Left colon (tissue), 2 donors: ENCODE measurements at places on chromosomes 16 and 17. TPM values are rescaled to one million over a fixed set of nuclear protein-coding genes. Genes with fewer than 3 reads are reported as not detected.

Gene UTS2R
- total RNA-seq = not detected

DNA sequence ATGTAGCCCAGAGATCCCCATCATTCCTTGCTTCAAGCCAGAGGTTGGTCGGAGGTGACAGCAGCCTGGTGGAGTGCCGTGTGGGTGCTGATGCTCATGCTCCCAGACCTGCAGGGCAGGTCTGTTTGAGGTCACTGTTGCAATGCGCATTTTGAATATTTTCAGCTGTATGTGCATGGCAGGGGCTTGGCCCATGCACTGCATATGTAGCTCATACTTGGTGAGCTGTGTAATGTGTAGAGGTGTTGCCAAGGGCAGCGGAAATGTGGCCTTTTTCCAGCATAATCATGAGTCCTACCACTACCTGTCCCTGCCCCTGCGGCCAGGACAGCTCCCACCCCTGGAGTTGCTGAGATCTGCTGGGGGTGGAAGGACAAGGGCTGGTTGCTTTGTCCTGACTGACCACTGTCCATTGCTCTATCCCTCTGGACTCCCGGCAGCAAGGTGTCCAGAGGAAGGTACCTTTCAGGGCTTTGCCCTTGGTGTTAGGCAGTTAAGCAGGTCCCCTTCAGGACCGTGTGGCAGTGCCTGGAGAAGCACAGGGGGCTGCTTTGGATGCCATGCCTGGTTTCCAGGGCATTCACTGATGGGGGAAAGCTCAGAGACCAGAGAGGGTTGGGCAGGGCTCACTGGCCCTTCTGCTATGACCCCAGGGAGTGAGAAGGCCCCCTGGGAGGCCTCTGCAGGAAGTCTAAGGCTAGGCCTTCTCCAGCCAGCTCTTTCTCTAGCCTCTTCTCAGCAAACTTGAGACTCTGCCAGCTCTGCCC lies 215.2 kb downstream of the NTN1 start:
- no peak for DNase-seq

GRCh38 chr16:69474408-69474807 lies 50.0 kb downstream of the CYB5B start:
- DNase-seq = no peak

DNA sequence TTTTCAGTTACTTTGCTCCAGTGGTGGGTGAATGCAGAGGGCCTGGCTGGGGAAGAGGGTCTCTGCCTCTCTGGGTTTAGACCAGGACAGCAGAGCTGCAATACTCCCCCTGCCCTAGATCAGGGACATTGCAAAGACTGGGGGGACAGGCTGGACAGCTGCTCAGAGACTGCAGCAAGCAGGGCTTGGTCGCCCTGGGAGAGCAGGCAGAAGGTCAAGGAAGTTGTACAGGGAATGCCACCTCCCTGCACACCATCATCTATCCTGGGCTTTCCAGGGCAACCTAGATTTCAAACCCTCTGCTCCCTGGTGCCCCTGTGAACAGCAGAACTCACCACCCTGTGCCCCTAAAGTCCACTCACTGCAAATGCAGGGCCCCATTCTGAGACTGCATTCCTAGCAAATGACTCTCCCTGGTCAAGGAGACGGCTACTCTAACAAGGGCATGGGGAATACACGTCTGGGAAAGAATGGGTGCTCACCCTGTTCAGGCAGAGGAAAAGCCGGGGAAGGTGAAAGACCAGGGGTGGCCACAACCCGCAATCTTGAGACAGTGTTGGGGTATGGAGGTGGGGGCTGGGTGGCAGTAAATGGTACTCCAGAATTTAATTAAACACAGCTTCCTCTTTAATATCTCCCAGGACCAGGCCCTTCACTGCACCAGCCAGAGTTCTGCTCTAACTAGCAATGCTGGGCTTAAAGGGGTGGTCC lies 1.0 kb downstream of the KIFC3 start:
- DNase-seq = no peak

DNA sequence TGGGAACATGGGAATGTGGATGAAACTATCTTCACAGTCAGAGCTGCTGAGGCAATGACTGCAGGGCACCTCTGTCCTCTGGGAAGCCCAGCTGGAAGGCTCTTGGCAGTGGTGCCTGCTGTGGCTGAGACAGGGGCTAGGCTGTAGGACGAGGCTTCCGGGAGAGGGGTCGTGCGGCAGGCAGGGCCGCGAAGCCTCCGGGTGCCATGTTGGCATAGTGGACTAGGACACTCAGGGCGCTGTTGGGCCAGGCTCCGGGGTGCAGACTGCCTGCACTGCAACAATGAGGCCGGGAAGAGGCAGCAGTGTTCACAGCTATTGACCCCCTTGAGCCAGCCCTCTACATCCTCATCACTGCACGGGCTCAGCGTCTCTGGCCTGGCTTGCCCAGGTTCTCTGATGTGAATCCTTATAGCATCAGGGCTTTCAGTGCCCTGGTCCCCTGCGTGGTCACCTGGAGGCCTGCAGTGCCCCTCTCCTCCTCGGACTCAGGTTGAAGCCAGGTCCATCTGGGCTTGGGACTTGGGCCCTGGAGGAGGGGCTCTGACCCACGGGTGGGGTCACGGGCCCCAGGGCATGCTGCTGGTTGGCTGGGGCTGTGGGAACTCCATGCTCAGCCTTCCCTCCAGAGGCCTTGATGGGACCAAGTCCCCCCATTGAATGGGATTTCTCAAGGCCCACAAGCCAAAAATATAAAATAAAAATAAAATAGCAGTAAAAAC lies 91.6 kb downstream of the TNFRSF13B start:
- DNase-seq = no peak

Gene ADGRG3
- total RNA-seq = 0.98 TPM

Gene TMEM235
- total RNA-seq = not detected

Gene CLEC3A
- total RNA-seq = not detected

Gene OTOP2
- 70.3 TPM for total RNA-seq

Gene CX3CL1
- total RNA-seq = 2.9 TPM

DNA sequence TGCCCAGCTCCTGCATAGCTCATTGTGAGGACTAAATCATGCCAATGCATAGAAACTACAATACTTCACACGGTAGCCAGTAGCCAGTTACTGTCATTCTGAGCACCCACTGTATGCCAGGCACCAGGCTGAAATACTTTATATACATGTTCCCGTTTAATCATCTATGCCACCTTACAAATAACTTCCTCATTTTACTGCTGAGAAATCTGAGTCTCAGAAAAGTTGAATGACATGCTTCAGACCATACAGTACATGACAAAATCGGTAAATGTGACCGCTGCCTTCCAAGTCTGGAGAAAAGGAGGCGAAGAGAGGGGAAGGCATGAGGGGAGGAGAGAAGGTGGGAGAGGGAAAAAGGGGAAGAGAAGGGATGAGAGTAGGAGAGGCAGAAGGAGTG lies 9.2 kb upstream of the TLCD3B start:
- no peak for DNase-seq

DNA sequence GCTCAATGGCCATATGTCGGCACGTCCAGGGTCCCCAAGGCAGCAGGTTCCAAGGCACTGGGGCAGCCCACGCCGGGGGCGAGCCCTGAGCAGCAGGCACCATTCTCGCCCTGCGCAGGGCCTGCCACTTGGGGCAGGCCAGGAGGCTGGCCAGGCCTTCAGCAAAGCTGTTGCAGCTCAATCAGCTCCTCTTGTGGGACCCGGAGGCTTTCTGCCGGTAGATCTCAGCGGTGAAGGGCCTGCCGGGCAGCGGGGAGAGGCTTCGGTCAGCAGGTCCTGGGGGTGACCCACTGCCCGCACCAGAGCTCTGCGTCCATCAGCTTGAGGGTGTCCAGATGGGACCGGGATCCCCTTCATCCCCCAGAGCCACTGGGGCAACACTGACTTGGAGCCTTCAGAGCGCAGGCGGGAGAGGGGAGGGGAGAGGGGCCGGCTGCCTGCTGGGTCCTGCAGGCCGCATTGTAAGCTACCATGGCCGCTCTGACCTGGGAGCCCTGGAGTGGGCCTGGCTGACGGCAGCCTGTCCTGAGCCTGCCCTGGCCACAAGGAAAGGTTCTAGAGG lies 9.5 kb upstream of the RASD1 start:
- DNase-seq = no peak

- DNase-seq = no peak
Measured at GRCh38 chr17:11170881-11171280, 70.1 kb upstream of the SHISA6 start.

- DNase-seq = no peak
Measured at GRCh38 chr16:397135-397661, at the start of gene NME4. TSS of gene NME4 (plus strand) at chr16:397199. CDS start at chr16:397223, 24 bp downstream.

DNA sequence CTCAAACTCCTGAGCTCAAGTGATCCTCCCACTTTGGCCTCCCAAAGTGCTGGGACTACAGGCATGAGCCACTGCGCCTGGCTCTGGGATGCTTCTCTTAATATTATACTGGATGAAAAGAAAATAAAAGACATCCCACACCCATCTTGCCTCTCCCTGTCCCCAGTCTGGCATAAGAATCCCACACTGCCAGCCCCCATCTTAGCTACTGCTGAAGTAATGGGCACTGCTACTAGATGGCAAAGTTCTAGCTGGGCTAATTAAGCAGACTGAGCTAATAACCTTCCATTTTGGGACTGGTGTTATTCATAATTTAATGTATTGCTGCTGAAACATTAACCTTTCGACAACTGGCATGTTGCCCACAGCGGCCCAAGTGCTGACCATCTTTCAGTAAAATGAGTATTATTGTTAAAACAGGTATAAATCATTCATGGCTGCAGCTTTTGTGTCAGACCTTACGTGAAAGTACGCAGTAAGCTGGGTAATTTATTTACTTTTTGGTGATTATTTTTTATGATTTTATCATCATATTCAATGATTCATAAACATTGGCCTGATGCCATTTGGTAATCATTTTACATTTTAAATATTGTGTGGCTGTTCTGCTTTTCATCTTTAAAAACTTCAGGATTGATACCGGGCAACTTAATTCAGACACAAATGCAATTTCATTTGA lies 47.4 kb upstream of the ZFHX3 start:
- no peak for DNase-seq

GRCh38 chr17:9003355-9004131 lies 17.8 kb upstream of the NTN1 start:
- DNase-seq = no peak

GRCh38 chr17:46722662-46723285 lies 95.7 kb downstream of the WNT3 start:
- no peak for DNase-seq

Gene HAP1
- 0.73 TPM for total RNA-seq

Gene SULT1A2
- total RNA-seq = 26.9 TPM

Gene YBX2
- total RNA-seq = 23.6 TPM

- DNase-seq = peak; percentile 88
Measured at GRCh38 chr16:29107299-29107698, 122.4 kb downstream of the LAT start.

- no peak for DNase-seq
Measured at GRCh38 chr17:80978499-80979497, 12.8 kb upstream of the CHMP6 start.

Gene NOS2
- total RNA-seq = 48.3 TPM

Gene KRT33A
- not detected for total RNA-seq

Gene TP53TG3B
- total RNA-seq = not detected

DNA sequence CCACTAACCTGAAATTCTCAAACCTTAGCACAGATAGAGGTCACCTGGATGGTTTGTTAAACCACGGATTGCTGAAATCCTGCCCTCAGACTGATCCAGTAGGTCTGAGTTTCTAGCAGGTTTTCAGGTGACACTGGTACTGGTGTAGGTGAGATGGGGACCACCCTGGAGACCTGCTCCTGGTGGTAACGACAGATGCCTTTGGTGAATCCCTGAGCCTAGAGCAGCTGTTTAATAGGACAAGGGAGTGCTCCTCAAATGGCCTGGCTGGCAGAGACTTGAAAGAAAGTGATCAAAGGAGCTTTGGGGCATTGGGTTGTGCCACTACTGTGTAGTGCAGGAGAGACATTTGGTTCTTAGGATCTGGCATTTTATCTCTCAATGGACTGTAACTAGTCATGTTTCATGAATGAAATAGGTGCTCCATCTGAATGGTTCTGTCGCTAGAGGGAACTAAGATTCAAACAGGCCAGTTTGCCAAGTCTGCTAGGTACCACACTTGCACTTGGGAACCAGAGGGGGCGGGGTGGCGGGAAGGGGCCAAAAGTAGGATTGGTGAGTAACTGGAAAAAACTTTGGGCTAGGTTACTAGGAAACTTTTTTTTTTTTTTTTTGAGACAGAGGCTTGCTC lies 2.9 kb upstream of the IFI35 start:
- DNase-seq = no peak

- no peak for DNase-seq
Measured at GRCh38 chr17:5629128-5629527, 44.8 kb upstream of the NLRP1 start.
